H4 (cell line): ENCODE measurements at places on chromosomes 16 and 17. TPM values are rescaled to one million over a fixed set of nuclear protein-coding genes. Genes with fewer than 3 reads are reported as not detected.

The ZNF19 gene
- total RNA-seq = 3.3 and 7.1 TPM in 2 replicates

The GPRC5C gene
- total RNA-seq = 63.4 and 78.9 TPM in 2 replicates

The CES5A gene
- total RNA-seq = not detected in 2 replicates

The OVCA2 gene
- total RNA-seq = 40.3 and 49.8 TPM in 2 replicates

The MYOCD gene
- total RNA-seq = 4.9 and 9.3 TPM in 2 replicates

The TMC5 gene
- not detected in 2 replicates for total RNA-seq

The NOG gene
- 0.78 and 1.2 TPM in 2 replicates for total RNA-seq

The RTN4RL1 gene
- total RNA-seq = 0.48 and 1.3 TPM in 2 replicates

The DLX4 gene
- total RNA-seq = 0.49 and 1.6 TPM in 2 replicates

The MYH8 gene
- 0.15 and 0.18 TPM in 2 replicates for total RNA-seq

The ATXN7L3 gene
- total RNA-seq = 26.6 and 33.0 TPM in 2 replicates

The CDC6 gene
- 48.0 and 62.5 TPM in 2 replicates for total RNA-seq

The HBQ1 gene
- total RNA-seq = not detected in 2 replicates

The TEDC2 gene
- total RNA-seq = 13.0 and 23.2 TPM in 2 replicates

The HS3ST3B1 gene
- total RNA-seq = 9.7 and 9.8 TPM in 2 replicates

The BANP gene
- total RNA-seq = 14.1 and 15.6 TPM in 2 replicates

The DRC3 gene
- 1.4 TPM in 1 of 2 replicates, not detected in the other for total RNA-seq

The HSPB9 gene
- total RNA-seq = not detected in 2 replicates

The SLC13A2 gene
- total RNA-seq = not detected in 2 replicates

The GGNBP2 gene
- total RNA-seq = 32.5 and 38.2 TPM in 2 replicates

The EPX gene
- 0.08 TPM in 1 of 2 replicates, not detected in the other for total RNA-seq

The ZFP3 gene
- 0.04 and 0.14 TPM in 2 replicates for total RNA-seq

The QPRT gene
- total RNA-seq = 0.27 and 0.93 TPM in 2 replicates

The PKMYT1 gene
- 19.9 and 26.0 TPM in 2 replicates for total RNA-seq

The PIRT gene
- total RNA-seq = not detected in 2 replicates

The MPRIP gene
- total RNA-seq = 86.9 and 99.5 TPM in 2 replicates
